ENCODE measurements at places on chromosomes 3 and 15.

- DNase-seq: no peak
These were observed 47.6 kb downstream of the ALDH1A2 start for GRCh38 chr15:58017869-58018268.

DNA sequence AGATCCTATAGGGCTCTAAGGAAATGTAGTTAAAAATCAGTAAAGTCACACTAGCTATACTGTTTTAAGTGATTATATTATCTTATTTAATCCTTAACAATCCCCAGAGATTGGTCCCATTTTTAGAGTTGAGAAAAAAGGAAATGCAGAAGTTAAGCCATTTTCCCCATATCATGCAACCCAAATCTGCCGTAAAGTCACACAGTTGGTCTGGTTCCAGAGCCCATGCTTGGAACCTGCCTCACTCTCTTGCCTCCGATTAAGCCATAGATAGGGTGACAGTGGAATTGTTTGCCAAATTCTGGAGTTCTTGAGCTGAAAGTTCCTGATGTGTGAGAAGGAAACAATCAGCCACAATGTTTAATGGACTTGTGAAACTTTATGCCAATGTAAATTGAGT, 2.3 kb upstream of the P2RY13 start:
- no peak for DNase-seq

GRCh38 chr15:84749111-84749991, 959 bp downstream of the ZNF592 start:
- DNase-seq: peak; percentile 26

DNA sequence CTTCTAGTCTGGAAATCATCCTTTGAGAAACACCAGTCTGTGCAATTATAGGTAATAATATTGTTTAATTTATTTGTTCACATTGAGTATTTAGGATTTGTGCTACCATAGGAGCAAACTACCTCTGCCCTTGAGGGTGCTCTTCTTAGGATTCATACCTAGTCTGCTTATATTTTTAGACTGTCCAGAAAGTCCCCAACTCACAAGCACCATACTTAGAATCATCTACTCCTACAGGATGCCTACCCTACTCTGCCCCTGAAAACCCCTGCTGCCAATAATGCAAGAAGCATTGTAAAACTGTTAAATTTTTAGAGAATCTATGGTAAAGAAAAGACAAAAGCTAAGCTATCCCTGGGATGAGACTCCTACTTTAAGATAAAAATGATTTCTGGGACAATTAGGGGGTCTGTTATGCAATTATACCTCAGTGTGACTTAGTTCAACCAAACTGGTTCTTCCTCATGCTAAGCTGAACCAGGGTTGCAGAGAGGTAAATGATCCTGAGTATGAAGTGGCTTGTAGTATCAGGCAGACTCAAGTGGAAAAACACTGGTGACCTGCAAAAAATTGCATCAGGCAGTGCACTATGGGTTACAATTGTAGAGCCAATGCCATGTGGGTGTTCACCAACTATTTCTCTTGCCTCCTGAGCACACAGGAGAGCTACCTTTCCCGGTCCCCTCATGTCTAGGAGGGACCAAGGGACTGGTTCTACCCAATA, 133.3 kb downstream of the TNIK start:
- DNase-seq: no peak

DNA sequence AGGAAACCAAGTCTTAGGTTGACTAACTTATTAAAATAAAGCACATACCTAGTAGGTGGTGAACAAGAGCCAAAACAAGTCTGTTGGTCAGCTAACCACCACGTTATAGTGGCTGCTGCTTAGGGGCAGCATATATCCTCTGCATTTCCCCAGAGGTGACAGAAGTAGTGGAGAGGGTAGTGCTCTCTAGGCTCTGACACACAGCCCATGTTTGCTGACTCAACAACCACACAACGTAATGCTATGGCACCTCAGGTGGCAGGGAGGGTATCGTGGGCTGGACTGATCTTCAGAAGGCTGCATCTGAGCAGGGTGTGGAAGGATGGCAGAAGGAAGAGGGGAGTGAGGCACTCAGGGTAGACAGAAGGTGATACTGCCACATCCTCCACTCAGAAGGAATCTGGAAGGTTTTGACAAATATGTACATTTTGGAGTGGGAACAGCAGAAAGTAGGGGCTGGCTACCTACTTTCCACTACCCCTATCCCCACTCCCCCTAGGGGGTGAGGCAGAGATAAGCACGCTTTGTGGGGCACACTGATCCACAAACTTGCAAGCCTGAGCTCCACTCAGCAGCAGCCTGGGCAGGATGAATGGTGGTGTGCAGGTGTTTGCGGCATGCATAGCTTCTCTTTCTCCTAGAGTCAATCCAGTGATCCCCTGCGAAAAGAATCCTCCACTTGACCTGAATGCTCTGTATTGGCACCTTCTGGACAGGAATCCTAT, 178.1 kb downstream of the RORA start:
- peak; percentile 17 for DNase-seq

- DNase-seq: no peak
These were observed 58.9 kb downstream of the EIF3J start for GRCh38 chr15:44595656-44596510.

DNA sequence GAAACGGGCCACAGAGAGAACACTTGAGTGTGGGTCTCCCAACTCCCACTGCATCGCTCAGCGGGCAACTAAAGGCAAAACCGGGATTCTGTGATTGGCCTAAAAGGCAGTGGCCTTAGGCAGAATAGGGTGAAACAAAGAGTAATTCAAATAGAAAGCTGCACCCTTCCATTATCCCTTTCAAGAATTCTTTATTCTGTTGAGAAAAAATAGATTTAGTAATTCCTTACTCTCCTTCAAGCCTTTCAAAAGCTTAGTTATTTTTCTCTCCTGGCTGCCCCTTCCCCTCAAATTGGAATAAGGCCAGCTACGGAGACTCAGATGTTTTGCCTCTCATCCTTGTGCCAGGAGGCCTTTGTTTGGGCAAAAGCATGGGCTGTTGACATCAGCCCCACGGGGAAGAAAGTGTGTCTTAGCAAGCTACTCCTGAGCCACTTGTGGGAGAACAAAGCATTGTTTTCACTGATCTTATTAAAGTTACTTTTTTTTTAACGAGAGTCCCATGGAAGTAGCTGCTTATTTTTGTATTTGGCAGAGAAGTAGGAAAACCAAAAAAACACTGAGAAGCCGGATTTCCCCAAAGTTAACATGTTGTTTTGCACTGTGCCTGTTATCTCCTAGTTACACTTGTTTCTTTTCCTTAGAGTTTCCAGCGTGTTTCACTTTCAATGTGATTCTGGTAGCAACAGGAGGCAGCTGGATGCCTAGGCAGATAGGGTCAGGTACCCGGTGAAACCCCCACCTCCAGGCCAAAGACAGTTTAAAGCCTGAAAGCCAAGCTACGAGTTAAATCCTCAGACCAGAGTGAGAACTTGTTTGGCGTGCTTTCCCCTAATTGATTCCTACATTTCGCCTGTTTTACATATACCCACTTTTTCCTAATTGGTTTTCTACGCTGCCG, 2.2 kb downstream of the ST6GAL1 start:
- DNase-seq: peak; percentile 12

Measured in MCF 10A (cell line).